T-helper 22 cell (primary cell): ENCODE measurements at places on chromosomes 13 and 19.

DNA sequence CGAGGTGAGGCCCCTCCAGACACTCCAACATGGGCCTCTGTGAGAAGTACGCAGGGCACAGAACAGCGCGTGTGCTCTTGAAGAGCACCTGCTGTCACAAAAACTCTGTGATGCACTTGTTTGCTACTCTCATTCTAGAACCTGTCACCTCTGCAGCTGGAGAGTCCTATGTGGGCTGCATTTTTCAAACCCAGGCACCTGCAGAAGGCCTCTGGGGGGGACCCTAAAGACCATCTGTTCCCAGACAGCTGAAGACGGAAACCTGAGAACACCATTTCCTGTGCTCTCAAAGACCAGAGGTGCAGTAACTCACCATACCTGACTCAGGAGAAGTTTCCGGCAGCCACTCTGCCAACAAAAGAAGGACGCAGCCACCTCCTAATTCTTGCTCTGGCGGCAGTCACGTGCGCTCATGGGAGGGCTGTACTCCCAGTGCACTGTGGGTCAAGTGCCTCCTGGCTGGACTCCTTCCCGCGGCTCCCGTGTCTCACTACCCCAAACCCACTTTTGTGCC lies 28.1 kb downstream of the RANBP3 start:
- DNase-seq: peak; percentile 13

GRCh38 chr13:62356977-62357376 lies 941.3 kb upstream of the PCDH20 start:
- DNase-seq: no peak

GRCh38 chr19:3866910-3867638 lies 1.8 kb downstream of the ZFR2 start:
- no peak for DNase-seq

GRCh38 chr13:87878706-87879105 lies 207.5 kb downstream of the SLITRK5 start:
- no peak for DNase-seq

DNA sequence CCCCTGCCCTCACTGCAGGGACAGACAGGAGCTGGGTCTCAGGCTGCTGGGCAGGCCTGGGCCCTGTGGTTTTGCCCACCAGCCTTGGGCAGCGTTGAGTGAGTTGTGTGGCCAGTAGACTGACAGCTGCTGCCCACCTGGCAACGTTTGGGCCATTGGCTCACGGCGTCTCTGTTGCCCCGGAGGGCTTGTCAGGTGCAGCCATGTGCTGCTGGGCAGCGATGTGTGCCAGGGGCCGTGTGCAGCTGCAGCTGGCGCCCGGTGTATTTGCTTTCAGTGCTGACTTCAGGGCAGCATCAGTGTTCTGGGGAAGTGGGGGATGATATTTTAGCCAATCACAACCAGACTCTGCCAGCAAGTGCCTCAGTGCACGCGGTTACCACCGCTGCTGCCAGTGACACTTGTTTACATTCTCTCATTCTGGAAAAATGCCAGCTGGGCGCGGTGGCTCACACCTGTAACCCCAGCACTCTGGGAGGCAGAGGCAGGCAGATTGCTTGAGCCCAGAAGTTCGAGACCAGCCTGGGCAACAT lies 10.6 kb downstream of the FZR1 start:
- no peak for DNase-seq

DNA sequence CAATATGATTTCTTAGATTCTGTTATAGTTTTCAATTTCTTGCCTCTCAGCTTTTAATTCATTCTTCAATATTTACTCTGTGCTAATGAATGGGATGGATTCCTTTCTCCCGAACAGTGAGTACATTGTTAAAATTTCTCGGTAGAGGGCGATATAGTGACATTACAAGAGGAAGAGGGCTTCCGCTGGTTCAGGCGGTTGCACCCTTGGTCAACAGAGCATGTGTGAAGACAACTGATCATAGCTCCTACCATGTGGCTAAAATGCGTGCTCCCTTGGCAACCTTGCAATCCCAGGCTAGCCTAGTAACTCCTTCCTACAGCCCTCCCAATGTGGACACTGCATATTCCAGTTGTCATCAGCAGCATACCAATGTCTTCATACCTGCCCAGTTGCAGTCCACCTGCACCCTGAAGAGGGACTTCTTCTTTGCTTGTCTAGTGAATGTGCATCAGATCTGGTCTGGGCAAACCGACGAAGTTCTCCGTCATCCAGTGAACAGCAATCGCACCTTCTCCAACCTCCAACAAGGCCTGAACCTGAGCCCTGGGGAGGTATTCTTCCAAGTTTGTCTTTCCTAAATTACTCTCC lies 653.0 kb upstream of the GPC6 start:
- no peak for DNase-seq

GRCh38 chr13:48923376-48923775 lies 52.3 kb upstream of the FNDC3A start:
- DNase-seq: no peak

GRCh38 chr13:85412448-85412847 lies 386.8 kb downstream of the SLITRK6 start:
- DNase-seq: no peak

- DNase-seq: no peak
Observed at GRCh38 chr13:82850644-82851043, 1031.6 kb downstream of the SLITRK1 start.

DNA sequence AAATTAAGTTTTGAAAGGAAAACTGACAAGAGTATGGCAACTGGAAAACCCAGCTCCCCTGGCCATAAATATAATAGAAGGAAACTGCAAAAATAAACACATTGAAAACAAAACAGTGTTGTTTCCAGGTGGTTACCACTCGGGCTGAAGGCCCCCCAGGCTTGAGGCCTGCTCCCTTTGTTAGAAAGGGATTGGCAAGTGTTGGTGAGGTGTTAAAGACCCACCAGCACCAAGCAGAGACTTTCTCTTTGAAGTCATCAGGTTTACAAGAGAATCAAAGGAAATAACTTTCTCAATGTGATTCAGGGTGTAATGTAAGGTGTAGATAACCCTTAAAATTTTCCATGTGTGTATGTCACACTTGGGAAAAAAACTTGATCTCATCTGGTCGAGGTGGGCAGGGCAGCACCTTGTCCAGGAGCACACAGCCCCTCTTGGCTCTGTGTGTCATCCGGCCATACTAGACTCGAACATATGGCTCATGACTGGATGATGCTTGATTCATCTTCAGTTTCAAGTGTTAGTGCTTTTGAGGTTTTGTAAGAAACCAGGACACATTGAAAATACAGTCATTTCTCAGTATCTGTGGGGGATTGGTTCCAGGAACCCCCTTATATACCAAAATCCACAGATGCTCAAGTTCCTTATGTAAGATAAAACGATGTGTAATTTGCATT lies 7.8 kb downstream of the ACTN4 start:
- no peak for DNase-seq

GRCh38 chr13:27790523-27790922 lies 1.8 kb upstream of the GSX1 start:
- no peak for DNase-seq

DNA sequence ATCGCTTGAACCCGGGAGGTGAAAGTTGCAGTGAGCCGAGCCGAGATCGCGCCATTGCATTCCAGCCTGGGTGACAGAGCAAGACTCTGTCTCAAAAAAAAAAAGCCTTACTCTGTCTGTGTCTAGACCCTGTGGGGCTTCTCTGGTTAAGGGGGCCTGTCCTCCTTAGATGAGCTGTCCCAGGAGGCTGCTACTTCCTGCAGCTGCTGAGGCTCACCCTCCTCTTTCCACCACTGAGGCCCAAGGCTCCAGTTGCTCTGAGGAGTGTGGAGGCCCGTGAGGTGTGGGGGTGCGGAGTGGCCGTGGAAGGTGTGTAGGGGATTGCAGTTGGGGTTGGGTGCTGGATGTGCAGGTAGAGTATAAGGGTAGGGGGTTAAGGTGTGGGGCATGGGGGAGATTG lies 22.1 kb upstream of the RASA3 start:
- DNase-seq: no peak
